Stimulated activated CD4-positive, alpha-beta T cell treated with anti-CD3 and anti-CD28 coated beads, Interleukin-2, amount 100 ng/mL, for 24 hours (primary cell): ENCODE measurements at places on chromosomes 2 and 18.

DNA sequence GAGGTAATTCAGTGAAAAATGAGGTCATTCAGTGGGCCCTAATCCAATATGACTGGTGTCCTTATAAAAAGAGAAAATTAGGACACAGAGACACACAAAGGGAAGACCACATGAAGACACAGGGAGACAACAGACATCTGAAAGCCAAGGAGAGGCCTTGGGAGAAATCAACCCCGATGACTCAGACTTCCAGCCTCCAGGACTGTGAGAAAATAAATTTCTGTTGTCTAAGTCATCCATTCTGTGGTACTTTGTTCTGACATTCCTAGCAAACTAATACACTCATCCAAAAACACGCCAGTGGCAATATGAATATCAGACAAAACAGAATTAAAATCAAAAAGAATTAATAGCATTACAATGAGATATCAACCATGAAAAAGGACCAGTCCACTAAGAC is 303.7 kb downstream of the SS18 start:
- no peak for DNase-seq

- DNase-seq: no peak
Observed at GRCh38 chr2:23387221-23387550, 2.2 kb downstream of the KLHL29 start.

DNA sequence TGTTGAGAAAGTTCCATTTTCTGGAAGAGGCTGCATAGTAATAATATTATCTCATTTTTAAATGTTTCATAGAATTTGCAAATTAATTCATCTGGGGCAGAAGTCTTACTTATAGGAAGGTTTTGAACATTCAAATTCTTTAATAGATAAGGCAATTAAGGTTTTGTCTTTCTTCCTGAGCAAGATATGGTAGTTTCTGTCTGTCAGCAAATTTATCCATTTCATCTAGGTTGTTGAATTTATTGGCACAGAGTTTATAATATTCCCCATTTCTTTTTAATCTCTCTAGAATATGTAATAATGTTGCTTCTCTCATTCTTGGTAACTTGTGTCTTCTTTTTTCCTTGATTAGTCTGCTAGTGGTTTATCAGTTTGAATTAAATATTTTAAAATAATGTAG is 90.2 kb upstream of the EPB41L5 start:
- DNase-seq: no peak

- DNase-seq: no peak
Observed at GRCh38 chr2:190355968-190356644, 12.7 kb downstream of the INPP1 start.
